Liver (tissue), 10 donors: ENCODE measurements at places on chromosomes 2 and 18. TPM values are rescaled to one million over a fixed set of nuclear protein-coding genes. Genes with fewer than 3 reads are reported as not detected.

The ADRA2B gene
- 1.3 TPM for total RNA-seq

The MPPE1 gene
- total RNA-seq: 31.0 TPM

The OR6B2 gene
- total RNA-seq: not detected

The APLF gene
- total RNA-seq: 1.4 TPM

The ELOA2 gene
- not detected for total RNA-seq

GRCh38 chr2:101464841-101465240 is 10.1 kb downstream of the RFX8 start:
- no peaks in the 10 kb centered on the region for H3K27me3 ChIP-seq
- H3K27ac ChIP-seq: peak overlapping the region; percentile 21
- H3K36me3 ChIP-seq: no peaks in the 10 kb centered on the region
- DNase-seq: no peak
- H3K4me3 ChIP-seq: no peak overlapping the region
- H3K4me1 ChIP-seq: no peaks in the 10 kb centered on the region

GRCh38 chr2:98334439-98335078 is 11.7 kb upstream of the CNGA3 start:
- no peak overlapping the region for H3K4me3 ChIP-seq
- H3K27ac ChIP-seq: no peak overlapping the region
- H3K4me1 ChIP-seq: no peaks in the 10 kb centered on the region
- no peak for DNase-seq
- no peaks in the 10 kb centered on the region for H3K27me3 ChIP-seq

DNA sequence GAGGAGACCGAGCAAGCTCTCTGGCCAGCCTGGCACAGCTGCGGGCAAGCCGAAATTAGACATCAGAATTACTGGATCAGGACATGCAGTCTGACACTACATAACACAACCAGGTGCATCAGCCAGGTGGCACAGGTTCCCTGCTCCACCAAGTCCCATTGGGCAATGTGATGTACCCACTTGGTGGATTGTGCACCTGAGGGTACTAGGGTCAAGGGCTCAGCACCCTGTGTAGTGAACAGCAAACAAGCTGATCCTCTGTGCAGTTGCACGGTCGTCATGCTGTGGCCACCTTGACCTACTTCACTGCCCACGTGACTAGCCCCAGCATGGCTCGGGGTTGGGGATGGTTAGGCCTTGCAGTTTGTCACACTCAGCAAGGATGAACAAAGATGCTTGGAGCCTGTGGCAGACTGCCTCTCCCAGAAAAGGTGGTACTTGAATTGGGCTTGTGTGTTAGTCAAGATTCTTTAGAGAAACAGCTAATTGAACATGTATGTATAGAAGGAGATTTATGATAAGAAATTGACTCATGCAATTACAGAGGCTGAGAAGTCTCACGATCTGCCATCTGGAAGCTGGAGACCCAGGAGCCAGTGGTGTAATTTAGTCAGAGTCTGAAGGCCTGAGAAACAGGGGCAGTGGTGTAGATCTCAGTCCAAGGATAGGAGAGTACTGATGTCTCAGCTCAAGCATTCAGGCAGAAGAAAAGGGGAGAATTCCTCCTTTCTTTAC is 71.4 kb upstream of the TMEM87B start:
- no peaks in the 10 kb centered on the region for H3K27me3 ChIP-seq
- no peak overlapping the region for H3K27ac ChIP-seq
- no peak for DNase-seq

GRCh38 chr2:4549666-4550210 is 846.4 kb downstream of the DCDC2C start:
- DNase-seq: no peak
- no peak overlapping the region for H3K4me3 ChIP-seq
- H3K27ac ChIP-seq: no peak overlapping the region
- no peaks in the 10 kb centered on the region for H3K36me3 ChIP-seq

DNA sequence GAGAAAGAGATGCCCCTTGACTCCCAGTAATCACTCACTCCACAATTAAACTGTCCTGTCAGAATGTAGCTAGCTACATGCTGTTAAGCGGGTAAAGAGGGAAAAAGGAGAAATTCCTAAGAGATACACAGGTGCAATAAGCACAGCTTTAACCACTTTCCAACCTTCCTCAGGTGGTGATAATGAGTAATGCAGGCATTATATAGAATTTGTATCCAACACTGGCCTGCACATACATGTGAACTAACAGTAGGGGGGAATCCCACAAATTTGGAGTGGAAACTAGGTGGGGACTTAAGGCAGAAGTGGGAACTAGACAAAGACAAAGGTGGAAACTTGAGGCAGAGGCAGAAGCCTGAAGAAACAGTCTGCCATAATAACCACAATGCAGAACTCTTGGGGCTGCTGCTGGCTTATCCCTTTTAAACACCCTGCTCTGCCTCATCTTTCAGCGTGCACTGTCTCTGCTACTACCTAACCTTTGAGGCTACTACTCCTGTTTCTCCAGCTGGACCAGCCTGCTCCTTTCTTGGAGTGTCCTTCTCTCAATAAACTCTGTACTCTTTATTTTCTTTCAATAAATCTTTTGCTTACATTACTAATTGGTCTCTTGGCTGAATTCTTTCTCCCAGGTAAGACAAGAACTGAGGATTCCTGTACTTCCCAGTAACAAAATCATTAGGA is 259.7 kb downstream of the PDE11A start:
- H3K4me3 ChIP-seq: no peak overlapping the region
- no peaks in the 10 kb centered on the region for H3K36me3 ChIP-seq
- peaks cover 4% of the 10 kb centered on the region for H3K4me1 ChIP-seq
- H3K27ac ChIP-seq: no peak overlapping the region

GRCh38 chr18:50797142-50797541 is 22.7 kb downstream of the MRO start:
- DNase-seq: no peak
- no peaks in the 10 kb centered on the region for H3K36me3 ChIP-seq
- no peak overlapping the region for H3K27ac ChIP-seq
- no peaks in the 10 kb centered on the region for H3K4me1 ChIP-seq
- H3K4me3 ChIP-seq: no peak overlapping the region

DNA sequence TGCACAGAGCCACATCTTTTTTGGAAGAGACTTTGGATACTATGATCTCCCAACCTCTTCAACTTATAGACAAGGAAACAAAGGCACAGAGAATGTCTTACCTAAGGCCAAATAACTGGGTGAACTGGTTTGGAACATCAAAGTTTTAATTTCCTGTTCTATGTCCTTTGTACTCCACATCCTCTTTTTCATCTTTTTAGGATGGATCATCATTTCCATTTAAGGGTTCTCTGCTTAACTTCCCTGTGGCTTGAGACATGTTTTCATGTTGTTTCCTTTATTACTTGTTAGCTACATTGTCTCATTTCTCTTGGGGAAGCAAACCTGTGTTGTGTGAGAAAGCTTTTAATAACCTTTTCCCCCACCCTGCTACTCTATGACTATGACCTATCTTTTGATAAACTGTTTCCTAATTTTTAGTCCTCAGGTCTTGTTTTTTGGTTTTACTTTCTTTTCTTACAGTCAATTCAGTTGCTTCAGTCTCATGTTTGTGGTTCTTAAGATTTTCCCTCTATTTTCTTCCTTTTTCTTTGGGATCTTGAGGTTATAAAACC is 22.5 kb upstream of the RMND5A start:
- H3K27ac ChIP-seq: no peak overlapping the region
- H3K4me3 ChIP-seq: no peak overlapping the region
- no peaks in the 10 kb centered on the region for H3K27me3 ChIP-seq
- no peaks in the 10 kb centered on the region for H3K36me3 ChIP-seq
- no peaks in the 10 kb centered on the region for H3K4me1 ChIP-seq

- H3K27ac ChIP-seq: no peak overlapping the region
- H3K27me3 ChIP-seq: no peaks in the 10 kb centered on the region
- no peak overlapping the region for H3K4me3 ChIP-seq
- no peak for DNase-seq
- H3K36me3 ChIP-seq: no peaks in the 10 kb centered on the region
Measured at GRCh38 chr18:59547581-59548182, 149.5 kb downstream of the CCBE1 start.

DNA sequence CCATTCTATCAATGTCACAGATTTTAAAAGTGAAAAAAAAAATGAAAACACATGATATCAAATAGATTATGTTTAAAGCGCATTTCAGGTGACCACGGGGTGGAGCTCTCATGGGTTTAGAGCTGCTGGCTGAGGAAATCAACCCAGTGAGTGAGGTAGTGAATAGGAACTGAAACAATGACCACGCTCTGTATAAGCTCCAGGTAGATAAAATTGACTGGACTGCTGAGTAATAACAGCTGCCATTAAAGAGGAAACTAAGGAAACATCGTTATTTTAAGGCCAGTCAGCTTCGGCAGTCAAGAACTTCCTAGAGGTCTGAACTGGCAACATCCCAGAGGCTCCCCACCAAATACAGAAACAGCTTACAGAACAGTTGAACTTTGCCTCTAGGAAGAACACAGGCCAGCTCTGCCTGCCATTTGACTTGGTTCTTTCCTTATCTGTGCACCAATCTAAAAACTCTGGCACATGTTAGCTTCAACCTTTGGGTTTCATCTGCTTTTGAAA is 185.9 kb downstream of the PDE1A start:
- H3K27me3 ChIP-seq: no peaks in the 10 kb centered on the region
- DNase-seq: no peak
- no peak overlapping the region for H3K4me3 ChIP-seq
- no peaks in the 10 kb centered on the region for H3K36me3 ChIP-seq

GRCh38 chr2:174693344-174693743 is 70.9 kb downstream of the CHRNA1 start:
- no peaks in the 10 kb centered on the region for H3K4me1 ChIP-seq
- no peak for DNase-seq
- no peak overlapping the region for H3K4me3 ChIP-seq
- no peaks in the 10 kb centered on the region for H3K36me3 ChIP-seq
- no peak overlapping the region for H3K27ac ChIP-seq

DNA sequence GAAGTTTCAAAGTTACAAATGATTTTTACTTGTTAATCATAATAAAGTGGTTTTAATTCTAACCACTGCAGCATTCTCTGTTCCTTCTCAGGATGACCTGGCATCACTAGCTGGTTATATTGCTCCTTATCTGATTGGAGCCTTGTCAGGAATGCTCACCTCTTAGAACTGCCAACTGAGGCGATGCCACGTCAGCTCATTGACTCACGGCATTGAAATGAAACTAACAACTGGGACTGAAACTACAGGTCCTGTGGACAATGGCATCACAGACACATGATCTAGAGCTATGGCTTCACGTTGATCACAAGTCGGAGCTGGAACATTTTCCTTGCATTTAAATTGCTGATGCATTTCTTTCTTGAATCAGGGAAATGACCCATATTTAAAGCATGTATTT is 54.9 kb upstream of the MAP2 start:
- H3K27me3 ChIP-seq: peaks cover 2% of the 10 kb centered on the region
- no peak overlapping the region for H3K4me3 ChIP-seq
- no peak overlapping the region for H3K27ac ChIP-seq
- H3K36me3 ChIP-seq: no peaks in the 10 kb centered on the region

GRCh38 chr2:11798701-11799435 is 52.4 kb downstream of the LPIN1 start:
- no peak overlapping the region for H3K4me3 ChIP-seq
- peaks cover 88% of the 10 kb centered on the region for H3K36me3 ChIP-seq
- H3K4me1 ChIP-seq: no peaks in the 10 kb centered on the region

DNA sequence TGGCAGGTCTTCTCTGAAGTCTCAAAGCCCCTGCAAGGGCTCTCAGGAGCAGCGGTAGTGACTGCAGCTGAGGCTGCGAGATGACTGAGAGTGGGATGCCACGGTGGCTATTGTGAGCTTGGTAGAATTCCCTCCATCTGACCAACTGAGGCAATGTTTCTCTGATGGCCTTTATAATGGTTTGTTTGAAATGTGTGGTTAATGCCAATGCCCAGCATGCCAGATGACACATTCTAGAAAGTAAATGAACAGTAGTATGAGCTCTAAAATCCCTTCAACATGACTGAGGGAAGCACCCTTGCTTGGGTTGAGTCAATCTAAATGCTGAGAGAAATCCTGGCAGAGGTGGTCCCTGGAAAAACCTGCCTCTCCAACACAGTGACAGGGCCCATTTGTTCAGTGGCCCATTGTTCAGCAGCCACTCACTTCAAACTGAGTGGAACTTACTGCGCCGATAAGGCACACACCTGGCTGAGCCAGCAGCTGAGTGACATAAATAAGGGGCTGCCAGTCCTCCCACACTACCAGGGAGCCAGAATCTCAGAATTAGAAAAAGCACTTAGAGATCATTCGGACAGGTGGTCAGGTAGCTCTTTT is 31.7 kb downstream of the SULT1C2 start:
- DNase-seq: no peak
- H3K36me3 ChIP-seq: no peaks in the 10 kb centered on the region
- H3K4me1 ChIP-seq: no peaks in the 10 kb centered on the region

- no peaks in the 10 kb centered on the region for H3K36me3 ChIP-seq
- H3K4me3 ChIP-seq: no peak overlapping the region
- no peak for DNase-seq
- no peaks in the 10 kb centered on the region for H3K4me1 ChIP-seq
- H3K27me3 ChIP-seq: peaks cover 2% of the 10 kb centered on the region
- no peak overlapping the region for H3K27ac ChIP-seq
Measured at GRCh38 chr2:204223544-204223943, 287.0 kb downstream of the ICOS start.

DNA sequence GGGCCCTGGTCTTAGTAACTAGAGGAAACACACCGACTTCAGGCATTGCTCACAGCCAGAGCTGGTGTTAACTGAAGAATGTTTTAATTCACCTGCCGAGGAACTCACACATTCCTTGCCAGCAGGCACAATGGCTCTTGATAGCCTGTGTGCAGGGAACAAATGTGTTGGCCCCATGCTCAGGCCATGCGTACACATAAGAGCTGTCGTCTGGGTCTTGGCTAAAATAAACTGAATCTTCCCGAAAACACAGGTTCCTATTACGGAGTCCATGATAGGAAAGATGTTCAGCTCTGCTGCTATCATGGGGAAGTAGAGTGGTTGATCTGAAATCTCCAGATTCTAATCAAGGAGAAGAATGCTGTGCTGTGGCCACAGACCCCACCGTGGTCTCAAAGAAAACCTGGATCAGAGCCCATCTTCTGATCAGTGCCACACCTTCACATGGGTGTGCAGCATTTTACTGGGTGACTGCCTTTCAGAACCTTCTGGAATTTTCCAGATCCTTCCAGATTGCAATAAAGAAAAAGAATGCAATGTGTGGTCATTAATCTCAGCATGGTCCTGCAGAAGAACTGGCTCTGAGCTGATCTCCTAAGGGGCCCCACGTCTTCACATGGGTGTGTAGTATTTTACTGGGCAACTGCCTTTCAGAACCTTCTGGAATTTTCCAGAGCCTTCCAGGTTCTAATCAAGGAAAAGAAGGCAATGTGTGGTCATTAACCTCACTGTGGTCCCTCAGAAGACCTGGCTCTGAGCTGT is 17.2 kb downstream of the MBP start:
- peak overlapping the region; percentile 7 for H3K4me3 ChIP-seq
- H3K27ac ChIP-seq: peak overlapping the region; percentile 97
- H3K4me1 ChIP-seq: peaks cover 33% of the 10 kb centered on the region
- DNase-seq: no peak
- no peaks in the 10 kb centered on the region for H3K27me3 ChIP-seq
